ENCODE measurements at places on chromosomes 3 and 15. TPM values are rescaled to one million over a fixed set of nuclear protein-coding genes. Genes with fewer than 3 reads are reported as not detected.

LRRC15 gene
- 0.55 TPM for total RNA-seq

ACTRT3 gene
- total RNA-seq, result 3.7 TPM

EIF4A2 gene
- total RNA-seq, result 564 TPM

KY gene
- total RNA-seq, result 0.28 TPM

PPCDC gene
- total RNA-seq, result 4.4 TPM

UBAP1L gene
- 0.71 TPM for total RNA-seq

TTC23 gene
- total RNA-seq, result 26.5 TPM

TM4SF18 gene
- total RNA-seq, result 0.92 TPM

SLC28A2 gene
- not detected for total RNA-seq

CISH gene
- 0.57 TPM for total RNA-seq
